Eye (tissue), 1 donor: ENCODE measurements at places on chromosomes 6 and 20.
A peak's percentile ranks its signal among the peaks of the same experiment; 100 is the strongest.

DNA sequence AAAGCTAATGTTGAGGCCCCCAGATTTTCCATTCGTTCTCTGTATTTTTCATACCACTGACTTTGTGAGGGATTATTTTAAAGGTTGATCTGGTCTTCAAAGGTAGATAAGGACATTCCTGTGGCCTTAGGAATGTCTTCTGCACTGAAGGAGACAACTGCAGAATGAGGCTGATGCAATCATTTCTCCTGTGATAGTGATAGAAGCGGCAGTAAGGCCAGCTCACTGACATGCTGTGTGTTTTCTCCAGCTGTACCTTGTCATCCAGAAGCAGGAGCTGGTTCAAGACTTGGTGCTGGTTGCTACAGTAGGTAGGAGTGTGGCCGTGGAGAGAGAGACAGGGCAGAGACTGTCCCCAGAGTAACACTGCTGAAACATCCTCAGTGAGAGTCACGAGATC, 53.8 kb downstream of the DCBLD1 start:
- DNase-seq = no peak

- no peak for DNase-seq
Observed at GRCh38 chr6:32181915-32182529, 2.0 kb downstream of the AGER start.

DNA sequence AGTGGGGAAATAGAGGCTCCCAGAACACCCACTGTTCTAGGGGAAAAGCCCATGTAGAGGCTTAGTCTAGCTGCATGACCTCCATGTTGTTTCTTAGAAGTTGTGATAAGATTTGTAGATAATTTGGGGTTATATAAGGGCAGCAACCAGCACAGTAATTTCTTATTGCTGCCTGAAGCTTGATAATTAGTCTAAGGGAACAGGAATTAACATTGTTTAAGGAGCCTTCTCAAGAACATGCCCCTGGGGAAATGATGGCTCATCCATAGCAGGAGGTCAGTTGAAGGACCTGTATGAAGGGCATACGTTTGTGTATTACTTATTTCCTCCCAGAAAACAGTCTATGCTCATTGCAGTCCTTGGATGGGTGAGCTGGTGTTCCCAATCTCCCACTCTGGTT, 170.7 kb upstream of the SCGN start:
- DNase-seq = no peak

GRCh38 chr6:131652472-131652871, 15.4 kb downstream of the ENPP3 start:
- DNase-seq = no peak

- no peak for DNase-seq
Observed at GRCh38 chr6:75492386-75493153, 1.0 kb downstream of the FILIP1 start.

DNA sequence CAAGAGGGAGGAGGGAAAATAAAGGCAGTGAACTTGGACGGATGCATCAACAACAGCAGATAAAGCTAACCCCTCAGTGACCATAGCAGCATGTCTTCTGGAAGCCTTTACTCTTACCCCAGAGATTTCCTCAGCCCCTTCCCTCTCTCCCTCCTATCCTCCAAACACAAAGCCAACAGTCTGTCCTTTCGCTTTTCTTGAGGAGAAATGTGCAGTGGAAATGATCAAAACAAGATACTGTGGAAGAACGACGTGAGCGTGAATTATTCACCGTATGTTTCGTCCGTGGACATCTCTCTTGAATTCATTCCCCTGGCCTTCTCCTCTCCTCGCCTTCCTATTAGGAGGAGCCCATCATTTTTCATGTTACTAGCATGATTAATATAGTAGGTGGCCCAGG, 8.5 kb downstream of the NRN1 start:
- DNase-seq = peak; percentile 82

DNA sequence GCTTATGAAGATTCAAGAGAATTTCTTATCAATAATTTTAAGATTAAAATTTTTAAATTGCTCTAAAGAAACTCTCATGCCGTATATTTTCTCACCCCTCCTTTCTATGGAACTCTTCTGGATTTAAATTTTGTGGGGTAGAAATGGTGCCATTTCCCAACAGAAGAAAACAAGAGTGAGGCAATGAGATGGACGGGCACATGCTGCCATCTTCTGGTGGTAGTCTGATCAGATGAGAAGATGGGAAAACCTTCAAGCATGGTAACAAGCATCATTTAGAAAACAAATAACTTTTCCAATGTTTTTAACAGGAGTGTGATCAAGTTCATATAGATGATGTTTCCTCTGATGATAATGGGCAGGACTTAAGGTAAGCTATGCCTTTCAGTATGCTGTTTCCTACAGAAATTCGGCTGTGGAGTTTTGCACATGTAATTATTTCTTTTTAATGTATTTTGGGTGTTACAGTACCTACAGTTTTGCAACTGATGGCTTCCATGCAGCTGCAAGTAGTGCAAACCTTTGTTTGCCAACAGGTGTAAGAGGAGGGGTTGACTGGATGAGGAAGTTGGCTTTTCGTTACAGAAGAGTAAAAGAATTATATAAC, 271.4 kb downstream of the EYA4 start:
- DNase-seq = peak; percentile 86

- DNase-seq = no peak
Observed at GRCh38 chr20:22744341-22745193, 160.2 kb upstream of the FOXA2 start.

- DNase-seq = peak; percentile 80
Observed at GRCh38 chr6:10146715-10147451, 268.0 kb downstream of the TFAP2A start.

DNA sequence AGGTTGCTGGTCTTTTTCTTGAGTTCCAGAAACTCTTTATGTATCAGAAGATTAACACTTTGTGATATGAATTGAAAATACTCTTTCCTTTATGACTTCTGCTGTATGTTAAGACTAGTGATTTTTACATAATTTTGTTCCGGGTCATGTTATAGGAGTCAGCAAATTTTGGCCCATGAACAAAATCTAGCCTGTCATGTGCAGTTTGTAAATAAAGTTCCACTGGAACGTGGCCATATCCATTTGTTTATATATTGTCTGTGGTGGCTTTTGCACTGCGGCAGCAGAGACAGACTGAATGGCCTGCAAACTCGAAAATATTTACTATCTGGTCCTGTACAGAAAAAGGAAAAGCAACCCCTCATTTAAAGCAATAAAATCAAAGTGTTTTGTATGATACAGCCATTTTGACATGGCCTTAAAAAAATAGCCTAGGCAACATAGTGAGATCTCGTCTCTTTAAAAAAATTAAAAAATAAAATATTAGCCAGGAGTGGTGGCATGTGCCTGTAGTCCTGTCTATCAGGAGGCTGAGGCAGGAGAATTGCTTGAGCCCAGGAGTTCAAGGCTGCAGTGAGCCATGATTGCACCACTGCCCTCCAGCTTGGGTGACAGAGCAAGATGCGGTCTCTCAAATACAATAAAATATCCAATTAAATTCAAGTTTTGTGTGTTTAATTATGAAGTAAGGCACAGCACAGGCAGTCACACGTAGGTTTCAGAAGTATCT, 36.9 kb downstream of the SNX9 start:
- DNase-seq = no peak

GRCh38 chr6:52390361-52390727, 28.4 kb downstream of the PAQR8 start:
- DNase-seq = no peak

DNA sequence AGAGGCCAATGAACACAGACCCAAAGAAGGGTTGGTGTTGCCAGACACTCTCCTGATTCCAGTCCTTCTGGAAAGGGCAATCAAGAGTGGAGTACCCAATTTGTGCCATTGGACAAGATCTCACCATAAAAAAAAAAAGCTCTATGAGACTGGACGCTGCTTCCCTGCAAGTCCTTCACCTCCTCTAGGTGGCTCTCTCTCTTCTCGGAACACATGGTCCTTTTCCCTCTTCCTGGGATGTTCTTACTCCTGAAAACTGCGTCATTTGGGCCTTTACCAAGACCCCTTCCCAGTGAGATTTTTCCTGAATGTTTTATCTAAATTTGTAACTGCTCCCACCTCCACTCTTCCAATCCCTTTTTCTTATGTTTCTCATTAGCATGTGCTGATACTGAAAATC, 280.8 kb downstream of the FOXA2 start:
- DNase-seq = no peak

- DNase-seq = no peak
Observed at GRCh38 chr6:170374571-170375444, 68.2 kb downstream of the FAM120B start.

GRCh38 chr20:36862857-36863668, 12.9 kb upstream of the TLDC2 start:
- peak; percentile 55 for DNase-seq

GRCh38 chr6:162416831-162417537, 310.6 kb downstream of the PRKN start:
- peak; percentile 65 for DNase-seq

DNA sequence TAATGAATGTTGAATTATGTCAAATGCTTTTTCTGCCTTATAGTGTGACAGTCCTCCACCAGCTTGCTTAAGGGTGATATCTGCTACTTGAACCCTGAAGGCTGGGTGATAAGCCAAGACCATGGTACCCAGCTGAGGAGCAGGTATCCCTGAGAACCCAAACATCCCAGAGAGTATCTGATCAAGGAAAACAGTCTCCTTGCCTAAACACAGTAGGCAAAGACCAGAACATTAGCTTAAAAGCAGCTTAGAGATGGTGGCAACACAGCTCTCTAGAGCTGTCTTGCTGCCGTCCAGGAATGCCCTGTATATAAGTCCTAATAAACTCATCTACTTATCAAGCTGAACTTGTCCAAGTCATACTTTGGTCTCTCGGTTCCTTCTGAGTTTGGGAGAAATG, 127.7 kb upstream of the PRSS16 start:
- DNase-seq = no peak

DNA sequence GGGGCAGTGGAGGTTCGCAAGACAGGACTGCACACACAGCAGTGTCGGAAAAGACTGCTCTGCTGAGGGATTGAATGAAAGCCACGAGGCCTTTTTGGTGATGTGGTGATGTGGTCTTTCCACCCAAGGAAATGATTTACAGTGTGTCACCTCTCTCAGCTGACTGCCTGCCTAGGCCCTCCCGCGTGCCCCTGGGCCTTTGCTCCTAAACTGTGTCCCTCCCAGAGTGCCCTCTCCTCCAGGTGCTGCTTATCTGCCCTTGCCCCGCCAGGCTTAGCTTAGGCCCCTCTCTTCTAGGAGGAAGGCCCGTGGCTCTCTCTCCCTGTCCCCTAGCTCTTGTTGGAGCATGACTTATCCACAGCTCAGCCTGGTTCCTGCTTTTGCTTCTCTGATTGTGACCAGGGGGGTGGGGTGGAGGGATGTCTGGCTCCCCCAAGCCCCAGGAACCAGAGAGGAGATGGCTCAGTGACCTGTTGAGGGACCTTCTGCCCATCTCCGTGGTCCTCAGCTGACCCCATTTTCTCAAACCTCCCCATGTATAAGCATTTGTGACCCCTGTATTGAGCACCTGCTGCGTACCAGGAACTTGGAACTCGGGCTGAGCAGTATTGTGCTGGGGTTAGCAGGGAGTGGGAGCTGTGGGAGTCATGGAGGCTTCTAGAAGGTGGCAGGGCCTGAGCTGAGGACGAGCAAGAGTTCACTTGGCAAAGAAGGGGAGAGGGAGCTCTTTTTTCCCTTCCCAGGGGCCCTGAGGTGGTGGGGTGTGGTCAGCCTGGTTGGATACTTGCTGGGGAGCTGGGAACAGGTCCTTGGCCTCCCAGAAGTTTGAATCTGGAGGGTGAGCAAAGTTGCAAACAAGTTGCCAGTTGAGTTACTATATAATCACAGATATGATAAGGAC, 2.2 kb downstream of the SRC start:
- DNase-seq = no peak

DNA sequence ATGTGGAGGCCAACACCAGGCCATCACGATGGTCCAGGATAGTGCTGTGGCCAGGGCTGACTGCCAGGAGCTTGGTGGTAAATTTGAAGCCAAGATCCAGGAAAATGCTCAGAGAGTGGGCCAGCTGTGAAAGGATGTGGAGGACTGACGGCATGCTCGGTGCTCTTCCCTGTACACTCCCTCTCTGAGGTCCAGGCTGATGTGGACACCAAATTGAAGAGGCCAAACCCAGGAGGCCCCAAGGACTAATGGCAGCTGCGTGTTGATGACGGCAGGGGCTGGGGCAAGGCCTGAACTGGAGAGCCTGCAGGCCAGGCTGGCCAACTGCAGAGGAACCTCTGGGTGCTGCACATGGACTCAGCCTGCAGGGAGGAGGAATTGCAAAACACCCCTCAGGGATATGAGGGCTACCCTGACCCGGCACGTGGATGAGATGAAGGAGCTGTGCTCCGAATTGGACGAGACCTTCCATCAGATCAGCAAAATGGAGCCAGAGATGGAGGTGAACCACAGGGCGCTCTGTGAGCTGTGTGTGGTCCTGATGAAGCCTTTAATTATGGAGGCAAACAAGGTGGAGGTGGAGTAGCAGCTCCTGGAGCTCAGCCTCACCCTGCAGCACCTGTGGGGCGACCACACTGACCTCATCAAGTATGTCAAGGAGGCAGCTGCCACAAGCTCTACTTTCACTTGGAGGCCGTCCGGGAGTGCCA, 6.9 kb upstream of the RAET1E start:
- no peak for DNase-seq

GRCh38 chr20:58888521-58889333, 36.2 kb downstream of the GNAS start:
- peak; percentile 86 for DNase-seq

DNA sequence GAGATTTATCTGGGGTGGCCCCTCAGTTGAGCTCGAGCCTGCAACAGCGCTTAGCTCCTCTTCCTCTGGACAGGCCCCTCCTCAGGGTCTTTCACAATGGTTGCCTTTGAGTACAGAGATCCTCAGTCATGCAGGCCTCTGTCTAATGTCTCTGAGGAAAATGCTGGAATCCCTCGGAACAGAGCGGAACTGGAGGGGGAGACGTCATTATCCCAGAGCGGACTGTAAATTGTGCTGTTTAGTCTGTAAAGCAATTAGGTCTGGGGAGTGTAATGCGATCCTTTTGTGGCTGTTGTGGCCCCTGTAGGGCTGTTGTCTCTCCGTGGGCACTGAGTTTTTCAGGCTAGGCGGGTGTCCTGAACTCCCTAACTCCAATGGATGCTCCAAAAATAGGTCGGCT, 15.0 kb upstream of the DAAM2 start:
- DNase-seq = peak; percentile 45

- peak; percentile 15 for DNase-seq
Observed at GRCh38 chr6:52077180-52077884, 10.1 kb downstream of the PKHD1 start.

DNA sequence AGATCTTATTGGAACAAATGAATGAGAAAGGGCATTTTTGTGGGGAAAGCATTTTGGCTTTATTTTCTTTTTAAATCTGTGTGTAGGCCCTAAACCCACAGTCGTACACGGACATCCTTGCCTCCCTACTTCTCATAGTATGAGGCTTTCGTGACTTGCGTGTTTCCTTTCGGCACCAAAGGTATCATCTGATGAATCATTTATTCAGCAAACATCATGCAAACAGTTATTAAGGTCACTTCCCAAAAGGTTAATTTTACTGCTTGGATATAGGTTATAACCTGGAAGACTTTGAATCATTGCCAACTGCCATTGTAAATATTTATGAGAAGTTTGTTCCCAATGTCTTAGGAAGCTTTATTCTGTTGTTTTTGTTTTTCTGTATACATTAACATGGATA, 15.1 kb upstream of the SLC22A2 start:
- DNase-seq = no peak

GRCh38 chr6:45461486-45461885, 83.8 kb upstream of the SUPT3H start:
- no peak for DNase-seq

GRCh38 chr6:157091243-157091642, 232.1 kb downstream of the TMEM242 start:
- DNase-seq = no peak
